ENCODE measurements at places on chromosomes 3 and 15.

DNA sequence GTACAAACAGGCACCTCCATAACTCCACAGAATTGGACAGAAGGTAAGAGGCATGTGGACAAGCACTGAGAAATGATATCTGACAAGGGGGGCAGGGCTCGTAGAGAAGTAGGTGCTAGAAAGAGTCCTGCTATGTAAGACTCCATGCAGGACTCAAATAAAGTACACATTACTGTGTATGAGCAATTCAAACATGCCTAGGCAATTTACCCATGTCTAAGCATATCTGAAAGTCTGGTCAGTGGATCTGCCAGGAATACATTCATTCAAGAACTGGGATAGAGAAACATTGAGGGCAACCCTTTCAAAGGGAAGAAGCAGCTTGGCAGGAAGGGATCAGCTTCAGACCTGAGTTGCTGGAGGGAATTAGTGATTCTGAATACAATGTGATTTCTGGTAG, 174.1 kb upstream of the MCTP2 start:
- no peak for DNase-seq

DNA sequence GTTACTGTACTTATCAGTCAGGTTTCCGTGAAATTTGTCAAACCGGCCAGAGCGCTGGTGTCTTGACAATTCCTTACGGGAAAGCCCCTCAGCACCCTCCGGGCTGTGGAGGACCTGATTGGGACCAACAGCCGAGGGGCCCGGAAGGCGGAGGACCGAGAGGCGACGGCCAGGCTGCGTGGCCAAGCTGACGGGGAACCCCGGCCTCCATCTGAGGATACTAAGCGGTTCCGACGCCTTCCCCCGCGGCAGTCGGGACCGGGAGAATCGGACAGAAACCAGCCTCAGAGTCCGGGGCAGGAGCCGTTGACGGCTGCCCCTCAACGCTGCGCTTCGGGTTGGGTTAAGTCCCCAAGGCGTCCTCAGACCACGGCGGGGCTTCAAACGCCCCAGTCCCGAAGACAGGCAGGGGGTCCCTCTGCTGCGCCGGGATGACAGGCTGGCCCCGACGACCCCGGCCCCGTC, 499 bp downstream of the ALDH1A2 start:
- no peak for DNase-seq

- peak; percentile 51 for DNase-seq
Measured at GRCh38 chr15:45399381-45400212, 21.3 kb upstream of the GATM start.

DNA sequence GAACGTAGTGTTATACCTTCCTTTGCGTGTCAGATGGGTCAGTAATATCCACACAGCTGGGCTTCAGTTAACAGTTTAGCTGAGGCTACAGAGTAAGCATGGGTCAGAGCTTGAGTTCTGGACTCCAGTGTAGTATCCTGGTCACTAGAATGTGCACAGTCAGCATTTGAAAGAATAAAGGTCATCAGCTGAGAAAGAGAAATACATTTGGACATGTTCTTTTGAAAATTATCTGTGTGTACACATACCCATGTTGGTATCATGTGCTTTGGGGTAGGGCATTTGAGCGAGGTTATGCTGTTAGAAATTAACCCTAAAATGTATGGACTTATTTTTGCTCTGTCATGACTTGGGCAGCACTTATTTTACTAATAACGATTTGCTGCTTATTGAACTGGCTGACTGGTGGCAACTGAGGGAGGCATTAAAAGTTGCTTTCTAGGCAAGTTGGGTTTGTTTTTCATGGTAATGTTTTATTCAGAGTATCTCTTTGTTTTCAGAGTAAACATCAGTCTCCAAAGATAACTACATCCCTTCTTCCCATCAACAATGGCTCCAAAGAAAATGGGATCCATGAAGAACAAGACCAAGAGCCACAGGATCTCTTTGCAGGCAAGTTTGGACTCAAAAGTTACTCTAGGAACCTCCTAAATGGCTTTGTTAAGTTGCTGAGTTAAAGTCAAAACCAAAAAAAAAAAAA, 16.4 kb downstream of the SNX1 start:
- no peak for DNase-seq

- DNase-seq, result no peak
Measured at GRCh38 chr3:4343258-4343657, 40.1 kb downstream of the SETMAR start.

DNA sequence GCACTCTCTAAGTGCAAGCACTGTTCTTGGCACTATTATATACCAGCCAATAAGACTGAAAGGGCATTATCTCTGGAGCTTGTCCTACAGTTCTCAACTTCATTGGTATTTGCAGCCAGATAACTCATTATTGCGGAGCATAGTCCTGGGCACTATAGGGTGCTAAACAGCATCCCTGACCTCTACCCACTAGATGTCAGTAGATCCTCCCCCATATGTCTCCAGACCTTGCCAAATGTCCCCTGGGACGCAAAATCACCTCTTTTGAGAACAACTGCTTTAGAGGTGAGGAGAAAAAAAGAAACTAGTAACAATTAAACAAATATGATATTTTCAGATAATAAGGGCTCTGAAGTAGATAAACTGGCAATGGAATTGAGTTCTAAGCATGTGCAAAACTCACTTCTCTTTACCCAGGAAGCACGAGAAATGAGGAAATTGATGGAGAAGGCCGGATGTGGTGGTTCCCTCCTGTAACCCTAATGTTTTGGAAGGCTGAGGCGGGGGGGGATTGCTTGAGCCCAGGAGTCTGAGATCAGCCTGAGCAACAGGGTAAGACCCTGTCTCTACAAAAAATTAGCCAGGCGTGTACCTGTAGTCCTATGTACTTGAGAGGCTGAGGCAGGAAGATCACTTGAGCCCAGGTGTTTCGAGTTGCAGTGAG, 61.4 kb downstream of the FRMD4B start:
- no peak for DNase-seq

GRCh38 chr3:12785096-12785495, 11.4 kb upstream of the CAND2 start:
- DNase-seq, result no peak

GRCh38 chr15:65730549-65731172, 61.4 kb downstream of the DENND4A start:
- peak; percentile 63 for DNase-seq

DNA sequence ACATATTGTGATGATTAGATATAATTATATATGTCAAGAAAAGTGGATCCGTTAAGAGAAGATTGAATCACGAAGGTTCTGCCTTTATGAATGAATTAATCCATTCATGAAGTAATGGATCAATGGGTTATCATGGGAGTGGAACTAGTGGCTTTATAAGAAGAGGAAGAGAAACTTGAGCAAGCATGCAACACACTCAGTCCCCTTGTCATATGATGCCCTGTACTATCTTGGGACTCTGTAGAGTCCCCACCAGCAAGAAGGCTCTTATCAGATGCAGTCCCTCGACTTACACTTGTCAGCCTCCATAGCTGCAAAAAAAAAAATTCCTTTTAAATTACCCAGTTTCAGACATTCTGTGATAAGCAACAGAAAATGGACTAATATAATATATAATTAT, 301.9 kb downstream of the RAP2B start:
- no peak for DNase-seq

DNA sequence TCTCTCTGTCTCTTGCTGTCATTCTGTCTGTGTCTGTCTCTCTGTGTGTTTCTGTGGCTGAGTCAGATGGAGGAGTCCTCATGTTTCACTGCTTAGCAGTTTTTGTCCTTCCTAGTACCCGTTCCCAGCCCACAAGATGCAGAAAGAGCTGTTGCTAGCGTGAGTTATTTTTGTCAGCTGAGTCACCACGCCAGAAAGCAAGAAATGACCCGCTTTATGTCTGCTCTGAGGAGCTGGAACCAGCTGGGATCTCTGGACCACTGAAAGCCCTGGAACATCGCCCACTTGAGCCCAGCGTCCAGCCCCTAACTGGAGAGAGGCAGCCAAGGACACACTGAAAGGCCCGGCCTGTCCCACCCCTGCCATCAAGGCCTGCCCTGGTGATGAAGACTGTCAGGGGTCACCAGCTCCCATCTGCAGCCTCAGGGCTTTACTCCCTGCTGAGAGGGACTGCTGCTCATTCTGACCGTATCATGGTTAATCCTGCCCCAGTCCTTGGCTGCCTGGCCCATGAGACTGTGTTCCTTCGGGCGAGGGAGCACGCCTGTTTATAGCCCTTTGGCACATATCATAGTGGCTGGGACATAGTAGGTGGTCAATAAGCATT, 101.7 kb upstream of the TPM1 start:
- DNase-seq, result peak; percentile 75

- DNase-seq, result no peak
Measured at GRCh38 chr15:88497109-88497765, 29.7 kb downstream of the MRPS11 start.

DNA sequence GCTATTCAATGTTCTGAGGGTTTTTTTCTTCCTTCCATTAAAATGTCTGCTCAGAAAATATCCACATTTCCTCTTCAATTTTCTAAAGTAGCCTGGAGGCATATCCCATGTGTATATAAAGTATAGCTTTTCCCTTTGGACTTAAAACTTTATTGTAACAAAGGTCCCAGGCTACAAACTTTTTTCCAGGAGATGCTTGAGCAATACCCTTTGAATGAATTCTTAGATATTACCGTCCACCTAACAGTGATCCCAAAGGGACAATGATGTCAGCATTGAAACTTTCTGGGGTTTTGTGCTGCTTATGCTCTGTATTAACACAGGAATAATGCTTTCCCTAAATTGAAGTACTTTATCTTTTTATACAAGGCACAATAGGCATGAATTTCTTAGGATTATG, 525.2 kb downstream of the CADM2 start:
- DNase-seq, result no peak

- no peak for DNase-seq
Measured at GRCh38 chr3:45954306-45954705, 11.0 kb downstream of the CXCR6 start.

GRCh38 chr3:126570103-126570541, 11.4 kb upstream of the C3orf22 start:
- no peak for DNase-seq

- peak; percentile 35 for DNase-seq
Measured at GRCh38 chr3:171753665-171754408, 56.4 kb downstream of the PLD1 start.

DNA sequence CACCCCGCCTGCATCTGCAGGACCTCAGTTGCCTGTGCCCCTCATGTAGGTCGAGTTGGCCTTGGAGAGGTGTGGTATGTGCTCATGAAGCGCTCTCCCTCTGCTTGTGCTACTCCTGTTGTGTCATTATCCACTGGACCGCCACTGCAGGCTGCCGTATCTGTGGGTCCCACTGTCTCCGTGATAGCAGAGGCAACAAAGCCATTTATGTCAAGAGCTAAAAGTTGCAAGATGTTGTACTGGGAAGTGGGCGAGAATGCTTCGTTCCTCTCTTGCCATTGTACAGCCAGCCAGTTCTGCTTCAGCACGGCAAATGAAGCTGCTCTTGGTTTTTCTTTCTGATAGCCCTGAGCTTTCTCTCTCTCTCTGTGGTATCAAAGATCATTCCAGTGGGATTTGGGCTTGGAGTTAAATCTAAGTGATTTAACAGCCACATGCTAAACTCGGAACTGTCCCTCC, 89.0 kb downstream of the TMEM212 start:
- no peak for DNase-seq

- no peak for DNase-seq
Measured at GRCh38 chr15:99154271-99154670, 49.4 kb downstream of the SYNM start.

DNA sequence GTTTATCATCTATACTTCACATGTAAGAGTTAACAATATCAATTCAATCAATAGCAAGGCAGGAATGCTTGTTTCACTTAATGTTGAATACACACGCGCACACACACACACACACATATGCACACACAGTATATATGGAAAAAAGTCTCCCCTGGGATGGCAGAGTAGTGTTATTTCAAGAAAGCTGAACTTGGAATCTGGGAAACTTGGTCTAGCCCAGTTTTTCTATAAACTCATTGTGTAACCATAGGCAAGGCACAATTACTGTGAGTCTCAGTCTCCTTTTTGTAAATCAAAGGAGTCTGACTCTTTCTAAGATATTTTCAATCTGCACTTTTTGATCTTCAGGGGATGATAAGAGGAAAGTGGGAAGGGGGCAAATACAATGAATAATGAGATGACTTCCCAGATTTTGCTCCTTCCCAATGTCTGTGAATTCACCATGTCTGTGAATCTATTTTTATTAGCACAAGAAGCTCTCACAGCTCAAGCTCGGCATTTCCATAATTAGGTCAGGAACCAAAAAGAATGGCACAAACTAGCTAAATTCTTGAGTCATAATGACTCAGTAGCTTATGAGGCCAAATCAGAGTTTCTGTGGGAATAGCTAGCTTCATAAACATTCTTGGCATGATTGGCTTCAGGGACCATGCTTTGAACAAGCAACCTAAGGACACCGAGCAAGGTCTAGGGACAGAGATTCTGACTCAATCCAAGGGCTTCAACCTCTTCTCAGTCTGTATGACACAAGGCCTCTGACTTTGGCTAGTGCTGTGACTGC, 227.4 kb upstream of the DCBLD2 start:
- DNase-seq, result peak; percentile 72

DNA sequence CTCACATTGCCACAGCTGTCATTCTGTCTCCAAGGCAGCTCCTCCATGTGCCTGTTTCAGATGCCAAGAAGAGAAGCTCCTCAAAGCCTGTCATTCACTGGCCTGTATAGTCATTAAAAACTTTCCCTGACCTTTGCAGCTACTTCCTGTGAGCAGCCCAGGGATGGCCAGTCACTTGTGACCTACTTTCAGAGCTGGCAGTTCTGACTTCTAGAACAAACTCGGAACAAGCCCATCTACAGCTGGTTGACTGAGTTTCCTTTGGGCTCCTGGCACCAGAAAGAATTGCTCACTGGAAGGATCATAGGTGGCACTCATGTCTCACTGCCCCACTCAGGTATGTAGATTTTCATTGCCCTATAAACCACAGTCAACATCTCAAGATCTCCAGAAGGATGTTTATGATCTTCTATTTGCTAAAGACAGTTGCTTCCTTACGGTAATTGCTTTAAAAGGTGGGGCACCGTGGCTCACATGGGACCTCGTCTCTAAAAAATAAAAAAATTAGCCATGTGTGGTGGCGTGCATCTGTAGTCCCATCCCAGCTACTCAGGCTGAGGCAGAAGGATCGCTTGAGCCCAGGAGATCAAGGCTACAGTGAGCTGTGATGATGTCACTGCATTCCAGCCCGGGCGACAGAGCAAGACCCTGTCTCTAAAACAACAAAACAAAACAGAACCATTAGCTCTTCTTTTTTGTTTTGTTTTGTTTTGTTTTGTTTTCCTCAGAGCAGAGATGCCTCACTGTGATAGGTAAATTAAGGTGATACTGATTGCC, 11.2 kb upstream of the ATP13A3 start:
- no peak for DNase-seq

DNA sequence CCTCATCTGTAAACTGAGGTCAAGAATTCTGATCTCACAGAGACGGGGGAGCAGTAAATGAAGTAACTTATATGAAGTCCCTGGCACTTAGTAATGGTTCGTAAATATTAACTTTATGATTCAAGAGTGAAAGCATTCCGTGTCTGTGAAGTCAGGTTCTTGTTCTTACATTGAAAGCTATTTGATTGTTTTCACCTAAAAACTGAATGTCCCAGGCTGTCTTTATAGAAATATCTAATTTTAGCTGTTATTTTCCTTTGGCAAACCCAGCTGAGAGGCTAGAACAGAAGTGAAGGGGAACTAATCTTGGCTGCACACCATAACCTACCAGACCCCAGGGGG, 84.5 kb downstream of the CHSY1 start:
- no peak for DNase-seq

- DNase-seq, result no peak
Measured at GRCh38 chr15:90812958-90813265, 55.5 kb upstream of the FURIN start.
